Epithelial cell of proximal tubule (primary cell): ENCODE measurements at places on chromosomes 2 and 18.

GRCh38 chr2:65056215-65057053 lies at the start of gene CEP68:
CEP68 (plus strand) TSS chr2:65056416; CDS start chr2:65069445, 13,029 bp downstream.
- no peak for DNase-seq

GRCh38 chr2:128304715-128305554 lies 13.7 kb downstream of the HS6ST1 start:
- DNase-seq: peak; percentile 53

DNA sequence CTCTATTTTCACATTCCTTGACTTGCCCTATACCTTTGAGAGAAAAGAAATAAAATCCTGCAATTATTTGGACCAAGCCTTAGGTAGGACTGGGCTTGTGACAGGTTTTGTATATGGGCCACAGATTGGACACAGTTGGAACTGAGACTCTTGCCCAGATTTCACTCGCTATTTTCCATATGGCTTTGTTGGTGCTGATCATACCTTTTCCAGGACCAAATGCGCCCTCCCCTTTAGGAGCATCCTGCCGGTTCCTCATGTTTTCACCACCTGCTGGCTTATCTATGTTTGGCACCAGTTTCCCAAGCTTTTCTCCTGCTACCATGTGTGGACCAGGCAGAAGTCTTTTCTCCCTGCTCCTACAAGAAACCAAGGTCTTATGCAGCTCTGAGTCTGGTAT lies 494.9 kb downstream of the EPHA4 start:
- DNase-seq: no peak

GRCh38 chr2:2600366-2600765 lies 269.3 kb upstream of the MYT1L start:
- DNase-seq: no peak
